ENCODE measurements at places on chromosomes 5 and 9.

GRCh38 chr5:142133330-142134206, 25.0 kb downstream of the NDFIP1 start:
- no peak for DNase-seq

- DNase-seq: no peak
Observed at GRCh38 chr5:10019236-10019635, 230.5 kb downstream of the ATPSCKMT start.

DNA sequence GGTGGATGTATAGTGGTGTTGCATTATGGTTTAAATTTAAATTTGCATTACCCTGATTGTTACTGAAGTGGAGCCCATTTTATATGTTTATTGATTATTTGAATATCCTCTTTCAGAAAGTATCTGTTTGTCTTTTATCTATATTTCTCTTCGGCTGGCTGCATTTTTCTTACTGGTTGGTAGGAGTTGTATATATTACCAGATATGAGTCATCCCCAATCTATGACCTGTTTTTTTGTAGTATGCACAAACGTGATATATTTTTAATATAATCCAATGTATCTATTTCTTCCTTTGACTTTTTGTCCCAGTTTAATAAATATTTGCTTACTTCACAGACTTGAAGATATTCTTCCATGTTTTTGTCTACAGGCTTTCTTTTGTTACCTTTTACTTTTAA, 29.3 kb upstream of the CAMK4 start:
- no peak for DNase-seq

GRCh38 chr5:143514616-143515335, 111.3 kb upstream of the NR3C1 start:
- DNase-seq: no peak

DNA sequence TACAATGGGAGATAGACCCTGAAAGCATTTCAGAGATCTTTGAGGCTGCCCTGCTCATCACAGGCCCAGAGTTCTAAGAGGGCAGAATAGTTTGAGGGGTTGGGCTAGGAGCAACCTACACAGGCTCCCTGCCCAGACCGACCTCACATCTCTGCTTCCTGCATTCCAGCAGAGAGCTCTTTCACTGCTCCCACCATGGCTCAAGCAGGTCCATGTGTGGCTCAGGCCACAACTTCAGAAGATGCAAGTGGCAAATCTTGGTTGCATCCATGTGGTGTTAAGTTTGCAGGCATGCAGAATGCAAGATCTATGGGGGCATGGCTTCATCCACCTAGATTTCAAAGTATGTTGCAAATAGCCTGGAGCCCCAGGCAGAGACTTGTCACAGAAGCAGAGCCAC, 39.0 kb downstream of the GDA start:
- no peak for DNase-seq

DNA sequence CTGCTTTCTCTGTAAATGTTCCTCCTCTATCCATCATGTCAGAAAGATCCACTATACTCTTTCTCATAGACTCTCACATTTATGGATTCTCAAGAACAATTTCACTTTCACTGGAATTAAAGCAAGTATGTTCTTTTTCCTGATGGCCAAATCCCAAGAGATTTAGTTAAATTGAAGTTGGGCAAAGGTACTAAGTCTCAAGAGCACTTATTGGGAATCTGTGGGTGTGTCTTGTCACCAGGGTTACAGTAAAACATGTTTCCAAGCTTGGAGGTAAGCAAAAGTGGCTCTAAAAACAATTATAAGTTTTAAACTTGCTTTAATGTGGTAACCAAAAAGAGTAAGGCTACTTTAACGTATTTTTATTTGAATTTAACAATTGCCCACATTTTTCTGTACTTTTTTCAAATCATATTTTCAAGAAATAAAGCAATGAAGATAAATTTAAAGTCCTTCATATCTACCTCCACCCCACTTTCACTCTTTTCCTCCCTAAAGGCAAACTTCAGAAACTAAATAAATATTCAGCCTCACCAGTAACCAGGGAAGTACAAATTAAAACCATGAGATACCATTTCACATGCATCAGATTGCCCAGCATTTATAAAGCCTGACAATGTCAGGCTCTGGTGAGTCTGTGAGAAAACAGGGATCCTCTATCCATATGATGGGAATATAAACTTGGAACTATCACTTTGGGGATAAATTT, 387.4 kb downstream of the CETN3 start:
- no peak for DNase-seq

GRCh38 chr5:55604611-55605067, 69.9 kb upstream of the PLPP1 start:
- DNase-seq: no peak

DNA sequence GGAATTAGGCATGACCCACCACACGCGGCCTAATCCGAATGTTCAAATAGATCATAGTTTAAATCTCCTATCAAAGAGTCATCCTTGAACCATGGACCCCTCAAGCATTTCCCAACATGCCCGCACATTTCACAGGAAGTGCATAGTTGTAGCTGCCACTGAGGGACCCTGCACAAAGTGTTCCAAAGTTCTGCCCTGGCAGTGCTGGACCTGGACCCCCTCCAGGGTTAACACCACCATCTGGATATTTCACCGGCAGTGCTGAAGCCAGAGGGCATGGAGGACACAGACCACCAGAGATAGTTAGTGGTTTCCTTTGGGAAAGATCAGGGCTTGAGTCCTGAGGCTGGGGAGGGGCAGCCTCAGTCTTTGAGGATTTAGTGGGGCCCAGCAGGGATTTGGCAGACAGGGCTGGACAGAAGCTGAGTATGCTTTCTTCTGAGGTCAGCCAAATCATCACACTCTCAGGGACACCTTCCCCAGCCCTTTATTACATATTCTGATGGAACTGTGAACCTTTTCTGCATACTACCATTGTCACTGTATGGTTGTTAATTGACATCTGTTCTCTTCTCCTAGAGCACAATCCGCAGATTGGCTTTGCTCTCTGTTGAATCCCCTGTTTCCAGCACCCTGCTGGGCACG, 143.6 kb upstream of the EFNA5 start:
- no peak for DNase-seq

GRCh38 chr9:78676623-78677022, 379.7 kb downstream of the PSAT1 start:
- no peak for DNase-seq

DNA sequence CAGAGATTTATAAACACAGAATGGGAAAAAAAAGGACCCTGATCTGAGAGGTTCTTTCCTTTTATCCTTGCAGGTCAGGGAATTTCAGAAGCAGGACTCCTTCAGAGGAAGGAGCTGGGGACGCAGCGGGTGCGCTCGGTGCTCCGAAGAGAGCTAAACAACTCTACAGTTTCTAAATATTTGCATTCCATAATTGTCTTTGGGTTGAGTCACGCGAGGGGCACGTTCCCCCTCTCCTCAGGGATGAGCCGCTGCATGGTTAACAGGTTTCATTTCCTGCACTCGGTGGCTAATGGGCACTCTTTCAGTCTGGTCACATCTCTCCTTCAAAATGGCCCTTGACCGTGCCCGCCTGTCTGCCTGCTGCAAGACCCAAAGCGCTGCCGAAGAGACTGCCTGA, 165.0 kb upstream of the HMHB1 start:
- no peak for DNase-seq

Measured in activated gamma-delta T cell treated with anti-CD3 and anti-CD28 coated beads, Interleukin-2, amount 50 U/mL, for 16 hours (primary cell).